ENCODE measurements at places on chromosomes 6 and 20. TPM values are rescaled to one million over a fixed set of nuclear protein-coding genes. Genes with fewer than 3 reads are reported as not detected.

The F13A1 gene
- 136 TPM for total RNA-seq

The CEP250 gene
- 12.3 TPM for total RNA-seq

The ELOVL2 gene
- total RNA-seq, result 1.1 TPM

The TMEM200A gene
- total RNA-seq, result not detected

The PSORS1C2 gene
- not detected for total RNA-seq

The PTCRA gene
- total RNA-seq, result not detected

The TSPYL1 gene
- 70.3 TPM for total RNA-seq

The SHLD1 gene
- 7.4 TPM for total RNA-seq

The RIMS1 gene
- 0.91 TPM for total RNA-seq

The AIF1 gene
- total RNA-seq, result 17.7 TPM

Measured in Right ventricle myocardium superior (tissue), 1 donor.